Regular cardiac myocyte (primary cell): ENCODE measurements at places on chromosomes 4 and X. TPM values are rescaled to one million over a fixed set of nuclear protein-coding genes. Genes with fewer than 3 reads are reported as not detected.

The SERTM2 gene
- total RNA-seq = under 0.01 and 0.19 TPM in 2 replicates

The SPANXN4 gene
- not detected in 2 replicates for total RNA-seq

The GIMD1 gene
- 0.19 and 0.28 TPM in 2 replicates for total RNA-seq

The MUC7 gene
- not detected in 2 replicates for total RNA-seq

The MAGEC2 gene
- 0.28 TPM in 1 of 2 replicates, not detected in the other for total RNA-seq

The CLCN4 gene
- total RNA-seq = 3.1 and 3.9 TPM in 2 replicates

The SPARCL1 gene
- 0.56 and 0.58 TPM in 2 replicates for total RNA-seq

The NMU gene
- total RNA-seq = 0.19 TPM in 1 of 2 replicates, not detected in the other

The VCX gene
- not detected in 2 replicates for total RNA-seq

The DCHS2 gene
- under 0.01 TPM in 1 of 2 replicates, not detected in the other for total RNA-seq

The IQSEC2 gene
- 4.0 and 4.2 TPM in 2 replicates for total RNA-seq
